ENCODE measurements at places on chromosomes 2 and 18. TPM values are rescaled to one million over a fixed set of nuclear protein-coding genes. Genes with fewer than 3 reads are reported as not detected.

DNAJC5G gene
- total RNA-seq = 1.3 TPM

CABYR gene
- 0.52 TPM for total RNA-seq

RSAD2 gene
- under 0.01 TPM for total RNA-seq

SULT1C3 gene
- total RNA-seq = not detected

NCKAP1 gene
- 19.8 TPM for total RNA-seq

Data from body of pancreas (tissue), 4 donors.